ENCODE measurements at places on chromosomes 1 and 21.

DNA sequence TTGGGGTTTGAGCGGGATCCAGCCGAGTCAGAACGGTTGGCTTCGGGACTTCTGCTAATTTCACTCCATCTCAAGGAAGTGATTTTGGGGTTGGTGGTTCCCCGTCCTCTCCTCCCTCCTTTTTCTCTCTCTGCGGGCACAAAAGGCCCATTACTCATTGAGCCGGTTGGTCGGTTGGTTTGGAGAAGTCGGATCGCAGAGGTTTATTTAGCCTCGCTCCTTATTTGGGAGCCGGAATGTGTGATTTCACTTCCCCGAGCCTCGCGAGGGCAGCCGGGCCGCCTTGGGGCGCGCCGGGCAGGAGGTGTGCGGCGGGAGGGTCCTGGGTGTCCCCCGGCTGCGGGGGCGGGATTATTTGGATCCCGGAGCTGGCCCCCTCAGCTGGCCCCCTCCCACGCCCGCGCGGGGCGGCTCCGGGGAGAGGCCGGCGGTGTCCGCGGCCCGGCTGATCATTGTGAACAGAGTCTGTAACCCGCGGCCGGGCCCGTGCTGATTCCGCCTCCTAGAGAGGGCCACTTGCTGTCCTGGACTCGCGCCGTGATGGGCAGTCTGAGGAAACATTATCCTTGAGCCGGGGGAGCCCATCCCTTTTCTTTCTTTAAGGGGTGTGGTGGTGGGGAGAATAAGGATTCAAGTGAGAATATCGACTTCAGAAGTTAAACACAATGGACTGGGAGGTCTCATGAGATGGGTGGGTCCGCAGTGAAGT, 1.2 kb downstream of the MAPKAPK2 start:
- peak; percentile 71 for DNase-seq

DNA sequence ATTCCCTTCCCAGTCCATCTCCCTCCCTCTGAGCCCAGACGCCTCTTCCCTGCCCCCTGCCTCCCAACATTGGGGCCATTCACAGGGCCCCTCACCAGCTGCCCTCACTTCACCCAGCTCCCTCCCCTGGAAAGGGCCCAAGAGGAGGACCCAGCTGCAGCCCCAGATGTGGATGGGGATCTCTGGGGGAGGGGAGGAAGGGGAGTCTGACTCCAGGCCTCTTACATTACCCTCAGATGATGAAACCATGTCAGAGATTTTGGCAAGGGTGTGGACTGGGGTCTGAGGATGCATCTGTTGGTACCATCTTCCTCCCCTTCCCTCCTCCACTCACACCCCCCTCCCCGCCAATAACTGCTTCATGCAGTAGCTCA, 1.1 kb upstream of the KIF21B start:
- DNase-seq, result no peak

GRCh38 chr1:145845144-145845513, 301 bp upstream of the NUDT17 start:
- DNase-seq, result peak; percentile 87

DNA sequence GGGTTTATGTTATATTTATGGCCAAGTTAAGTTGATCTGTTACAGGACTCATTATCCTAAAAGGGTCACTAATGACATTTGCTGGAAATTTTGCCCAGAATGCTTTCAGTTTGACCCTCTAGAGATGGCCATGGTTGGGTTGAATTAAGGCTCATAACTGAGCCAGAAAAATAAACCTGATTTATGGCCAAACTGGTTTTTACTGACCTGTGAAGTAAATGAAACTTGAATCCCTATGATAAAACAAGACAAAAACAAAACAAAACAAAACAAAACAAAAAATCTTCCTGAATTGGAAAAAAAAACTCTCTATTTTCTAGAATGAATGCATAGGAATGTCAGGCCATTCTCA, 72.5 kb upstream of the CLDN14 start:
- no peak for DNase-seq

DNA sequence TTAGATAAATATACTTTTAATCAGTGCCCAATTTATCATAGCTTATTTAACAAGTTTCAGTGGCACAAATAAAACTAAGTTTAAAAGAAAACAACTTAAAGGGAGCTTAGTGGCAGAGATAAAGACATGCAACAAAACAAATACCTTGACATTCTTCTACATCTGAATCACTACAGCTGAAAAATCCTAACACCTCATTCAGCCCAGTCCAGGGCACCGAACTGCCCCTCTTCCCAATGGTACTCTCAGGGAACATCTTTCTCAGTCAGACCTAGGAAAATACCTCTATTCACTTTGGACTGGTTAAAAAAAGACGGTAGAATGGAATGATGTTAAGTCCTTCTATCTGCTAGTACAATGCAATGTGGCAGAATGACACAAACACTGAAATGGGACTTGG, 8.3 kb downstream of the OTUD7B start:
- DNase-seq, result no peak

- no peak for DNase-seq
These were observed 41.1 kb downstream of the C1orf198 start for GRCh38 chr1:230827081-230827681.

GRCh38 chr1:28199328-28200233, 23.1 kb upstream of the PTAFR start:
- no peak for DNase-seq

DNA sequence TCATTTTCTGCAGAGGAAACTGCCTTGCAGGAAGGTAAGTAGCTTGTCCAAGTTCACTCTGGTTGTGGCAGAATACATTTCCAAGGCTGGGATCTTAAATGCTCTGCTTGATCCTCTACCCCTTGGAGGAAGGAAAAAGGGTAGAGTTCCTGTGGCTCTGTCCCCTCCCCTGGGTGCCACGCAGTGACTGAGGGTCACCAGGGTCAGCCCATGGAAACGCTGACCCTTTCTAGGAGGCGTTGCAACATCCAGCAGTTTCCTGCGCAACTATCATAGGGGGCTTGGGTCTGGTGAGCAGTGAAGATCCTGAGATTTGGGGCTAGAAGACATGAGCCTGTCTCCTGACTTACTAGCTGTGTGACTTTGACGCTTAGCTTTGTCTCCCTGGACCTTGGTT, 29.4 kb upstream of the EPS8L3 start:
- no peak for DNase-seq

DNA sequence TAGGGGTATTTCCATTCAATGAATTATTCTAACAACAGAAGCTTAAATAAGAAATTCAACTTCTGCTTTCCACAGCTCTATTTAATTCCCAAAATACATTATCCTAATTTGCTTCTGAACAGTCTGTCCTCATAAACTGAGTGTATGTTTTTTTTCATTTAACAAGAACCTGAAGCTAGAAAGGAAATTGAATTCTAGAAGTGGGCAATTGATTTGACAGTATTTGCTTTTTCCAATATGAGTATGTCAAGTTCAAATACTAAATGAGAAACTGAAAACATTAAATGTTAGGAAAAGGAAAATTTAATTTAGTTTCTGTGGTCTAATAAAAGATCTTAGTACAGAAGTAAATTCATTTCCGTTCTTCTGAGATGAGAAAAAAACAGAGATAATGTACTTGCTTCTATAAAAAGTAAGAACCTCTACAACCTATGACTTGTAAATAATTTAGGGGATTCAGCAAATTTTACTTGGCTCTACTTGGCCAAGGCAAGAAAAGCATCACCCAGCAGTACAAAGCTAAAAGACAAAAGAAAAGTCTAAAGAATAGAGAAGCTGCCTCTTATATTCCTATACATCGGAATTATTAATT, 31.1 kb downstream of the RAB3GAP2 start:
- DNase-seq, result no peak

- no peak for DNase-seq
These were observed 2.1 kb downstream of the OTUD3 start for GRCh38 chr1:19884312-19884711.

DNA sequence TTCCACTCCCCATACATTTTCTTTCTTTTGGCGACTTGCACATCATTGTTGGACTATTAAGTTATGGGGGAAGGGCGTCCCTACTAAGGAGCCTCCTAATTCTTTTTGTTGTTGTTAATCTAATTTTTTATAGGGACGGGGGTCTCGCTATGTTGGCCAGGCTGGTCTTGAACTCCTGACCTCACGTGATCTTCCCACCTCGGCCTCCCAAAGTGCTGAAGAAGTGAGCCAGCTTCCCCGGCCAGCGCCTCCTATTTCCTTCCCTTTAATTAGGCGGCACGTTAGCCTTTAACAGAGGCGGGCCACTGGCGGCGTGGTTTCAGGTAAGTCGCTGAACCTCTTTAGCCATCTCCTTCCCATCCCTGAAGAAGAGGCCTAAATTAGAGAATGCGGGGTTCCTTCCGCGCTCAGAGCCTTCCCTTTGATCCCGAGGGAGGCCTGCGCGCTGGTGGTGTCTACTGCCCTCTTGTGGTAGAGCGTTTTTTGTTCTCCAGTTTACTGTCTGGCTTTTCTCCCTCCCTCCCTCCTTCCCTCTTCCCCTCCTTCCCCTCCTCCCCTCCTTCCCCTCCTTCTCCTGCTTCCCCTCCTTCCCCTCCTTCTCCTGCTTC, 38.1 kb downstream of the TNFRSF9 start:
- peak; percentile 78 for DNase-seq

- no peak for DNase-seq
These were observed 168.8 kb downstream of the EIF4G3 start for GRCh38 chr1:21007876-21008275.

DNA sequence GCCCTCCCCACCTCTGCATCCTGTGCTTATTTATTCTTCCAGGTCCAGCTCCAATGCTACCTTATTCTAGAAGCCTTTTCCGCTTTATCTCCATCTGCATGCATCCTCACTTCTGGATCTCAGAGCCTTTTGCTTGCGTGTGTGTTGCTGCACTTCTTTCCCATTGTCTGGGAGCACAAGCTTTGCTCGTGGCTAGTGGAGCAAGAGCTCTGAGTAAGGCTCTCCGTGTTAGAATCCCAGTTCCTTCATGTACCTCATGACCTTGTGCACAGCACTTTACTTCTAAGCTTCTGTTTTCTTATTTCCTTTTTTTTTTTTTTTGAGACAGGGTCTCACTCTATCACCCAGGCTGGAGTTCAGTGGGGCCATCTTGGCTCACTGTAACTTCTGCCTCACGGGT, 140.0 kb upstream of the POU3F1 start:
- DNase-seq, result no peak
